ENCODE measurements at places on chromosomes 4 and X. TPM values are rescaled to one million over a fixed set of nuclear protein-coding genes. Genes with fewer than 3 reads are reported as not detected.

DNA sequence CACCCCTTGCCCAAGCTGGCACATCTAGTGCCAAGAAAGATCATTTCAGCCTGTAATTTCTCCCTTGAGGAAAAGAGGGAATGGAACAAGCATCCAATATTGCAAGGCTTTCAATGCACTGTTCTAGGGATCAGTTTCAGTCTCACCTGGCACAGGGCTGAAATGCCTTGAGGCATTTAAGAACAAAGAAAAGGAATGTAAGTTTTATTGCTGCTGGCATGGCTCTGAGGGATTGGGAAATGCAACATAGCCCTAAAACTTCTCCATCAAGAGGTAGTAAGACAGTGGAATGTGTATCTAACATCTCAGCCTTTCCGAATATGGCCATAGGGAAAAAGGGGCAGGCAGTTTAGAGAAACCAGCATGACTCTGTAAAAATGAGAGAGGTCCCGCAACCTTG, 732.6 kb upstream of the LCORL start:
- no peaks in the 10 kb centered on the region for H3K27me3 ChIP-seq
- no peaks in the 10 kb centered on the region for H3K36me3 ChIP-seq
- DNase-seq, result no peak
- H3K27ac ChIP-seq, result no peak overlapping the region
- H3K4me1 ChIP-seq, result no peaks in the 10 kb centered on the region

GRCh38 chrX:38262715-38263620, 42.3 kb upstream of the SRPX start:
- no peak overlapping the region for H3K4me3 ChIP-seq
- H3K27ac ChIP-seq, result no peak overlapping the region
- H3K4me1 ChIP-seq, result no peaks in the 10 kb centered on the region
- no peaks in the 10 kb centered on the region for H3K27me3 ChIP-seq
- no peaks in the 10 kb centered on the region for H3K36me3 ChIP-seq
- no peak for DNase-seq

- H3K36me3 ChIP-seq, result no peaks in the 10 kb centered on the region
- no peaks in the 10 kb centered on the region for H3K27me3 ChIP-seq
- H3K4me3 ChIP-seq, result no peak overlapping the region
- H3K4me1 ChIP-seq, result no peaks in the 10 kb centered on the region
Measured at GRCh38 chr4:8254076-8254475, 15.5 kb upstream of the HTRA3 start.

DNA sequence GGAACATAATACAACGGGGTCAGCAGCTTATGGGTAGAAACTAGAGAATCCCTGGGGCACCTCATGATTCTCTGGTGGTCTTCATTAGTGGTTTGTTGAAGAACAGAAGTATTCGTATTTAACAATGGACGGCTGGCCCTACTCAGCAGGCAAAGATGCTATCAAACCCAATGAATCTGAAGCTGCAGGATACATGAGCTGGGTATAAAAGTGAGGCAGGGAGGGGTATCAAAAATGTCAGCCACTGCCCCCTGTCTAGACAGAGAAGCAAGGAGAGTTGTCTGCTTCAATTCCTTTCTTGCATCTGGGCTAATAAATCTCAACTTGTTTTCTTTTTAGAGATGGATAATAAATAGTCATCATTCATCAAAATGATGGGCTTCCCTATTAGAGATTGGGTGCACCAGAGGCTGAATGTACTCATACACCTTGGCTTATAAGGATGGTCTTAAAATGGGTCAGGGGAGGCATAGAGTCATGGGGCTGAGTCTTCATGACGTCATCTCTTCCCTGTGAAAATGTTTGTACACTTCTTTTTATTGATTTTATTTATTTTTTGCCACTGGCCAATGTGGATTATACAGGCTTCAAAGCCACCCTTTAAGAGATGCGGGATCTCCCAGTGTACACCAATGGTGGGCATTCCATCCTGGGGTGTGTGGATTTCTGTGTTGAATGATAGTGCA, 259.5 kb downstream of the SHOX start:
- H3K27me3 ChIP-seq, result no peaks in the 10 kb centered on the region
- no peak for DNase-seq
- H3K27ac ChIP-seq, result no peak overlapping the region
- H3K36me3 ChIP-seq, result no peaks in the 10 kb centered on the region

The SPIN2A gene
- total RNA-seq, result 0.69 TPM

The PALLD gene
- total RNA-seq, result 179 TPM

The WAS gene
- 25.3 TPM for total RNA-seq

DNA sequence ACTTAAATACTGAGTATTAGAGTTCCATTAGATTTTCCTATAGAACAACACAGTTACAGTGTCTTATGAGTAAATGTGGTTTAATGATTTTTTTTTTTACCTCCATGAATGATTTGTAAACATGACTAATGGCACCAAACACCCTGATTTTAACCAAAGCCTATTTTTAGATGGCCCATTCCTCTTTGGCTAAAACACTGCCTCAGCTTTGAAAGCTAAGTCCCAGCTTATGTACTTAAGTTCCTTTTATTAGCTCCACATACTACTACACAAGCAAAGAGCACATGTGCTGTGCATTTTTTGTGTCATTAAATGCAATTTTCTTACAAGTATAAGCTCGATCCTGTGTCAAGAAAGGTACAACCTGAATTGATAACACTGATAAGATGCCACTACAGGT, 575.6 kb upstream of the PITX2 start:
- H3K36me3 ChIP-seq, result no peaks in the 10 kb centered on the region
- no peaks in the 10 kb centered on the region for H3K4me1 ChIP-seq
- no peak overlapping the region for H3K27ac ChIP-seq
- DNase-seq, result no peak
- H3K4me3 ChIP-seq, result no peak overlapping the region
